Ecto neural progenitor cell (in vitro differentiated cells): ENCODE measurements at places on chromosomes 12 and 14.

GRCh38 chr14:80787876-80788275 is 153.7 kb downstream of the CEP128 start:
- no peak for DNase-seq

DNA sequence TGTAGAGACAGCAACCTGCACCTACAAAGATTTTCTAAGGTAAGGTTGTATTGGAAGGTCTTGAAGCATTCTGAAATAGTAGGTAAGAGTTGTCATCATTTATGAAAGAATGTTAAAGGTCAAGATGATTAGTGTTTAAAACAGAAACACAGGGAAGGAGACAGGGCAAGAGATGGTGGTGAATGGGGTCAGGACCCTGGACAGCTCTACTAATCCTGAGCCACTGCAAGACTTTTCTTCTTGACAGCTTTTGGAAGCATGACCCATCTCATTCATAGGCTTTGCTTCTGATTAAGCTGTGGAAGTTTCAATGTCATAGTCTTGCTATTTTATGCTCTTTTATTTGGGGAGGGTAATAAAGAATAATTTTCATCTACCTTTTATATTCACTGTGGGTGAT is 75.5 kb upstream of the CAND1 start:
- DNase-seq, result peak; percentile 72

DNA sequence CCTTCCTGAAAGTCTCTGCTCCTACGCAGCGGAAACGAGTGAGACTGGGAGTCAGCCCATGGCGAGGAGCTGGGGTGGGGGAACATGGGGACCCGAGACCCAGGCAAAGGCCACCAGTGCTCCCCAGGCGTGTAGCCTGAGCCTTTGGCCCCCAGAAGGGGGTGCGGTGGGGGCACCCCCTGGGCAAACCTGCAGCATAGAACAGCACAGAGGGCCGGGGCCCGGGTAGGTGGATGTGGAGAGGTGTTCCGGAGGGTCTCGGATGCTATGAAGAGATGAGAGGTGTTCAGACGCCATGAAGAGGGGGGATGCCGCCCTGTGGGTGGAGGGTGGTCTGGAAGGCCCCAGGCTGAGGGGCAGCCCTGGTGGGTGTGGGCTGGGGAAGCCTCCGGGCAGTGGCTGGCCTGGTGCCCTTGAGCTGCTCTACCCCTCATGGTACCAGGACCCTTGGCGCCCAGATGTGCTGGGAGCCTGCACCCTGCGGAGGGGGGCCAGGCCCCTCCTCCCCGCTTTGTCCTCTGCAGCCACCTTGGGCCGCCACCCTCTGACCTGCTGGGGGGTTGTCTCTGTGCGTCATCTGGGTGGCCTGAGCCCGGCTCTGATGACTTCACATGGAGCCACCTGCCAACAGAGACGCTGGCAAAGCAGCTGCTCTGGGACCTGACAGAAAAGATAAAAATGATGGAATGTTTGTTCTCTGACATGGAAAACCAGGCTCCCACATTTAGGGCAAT is 83.4 kb downstream of the KIF26A start:
- no peak for DNase-seq

DNA sequence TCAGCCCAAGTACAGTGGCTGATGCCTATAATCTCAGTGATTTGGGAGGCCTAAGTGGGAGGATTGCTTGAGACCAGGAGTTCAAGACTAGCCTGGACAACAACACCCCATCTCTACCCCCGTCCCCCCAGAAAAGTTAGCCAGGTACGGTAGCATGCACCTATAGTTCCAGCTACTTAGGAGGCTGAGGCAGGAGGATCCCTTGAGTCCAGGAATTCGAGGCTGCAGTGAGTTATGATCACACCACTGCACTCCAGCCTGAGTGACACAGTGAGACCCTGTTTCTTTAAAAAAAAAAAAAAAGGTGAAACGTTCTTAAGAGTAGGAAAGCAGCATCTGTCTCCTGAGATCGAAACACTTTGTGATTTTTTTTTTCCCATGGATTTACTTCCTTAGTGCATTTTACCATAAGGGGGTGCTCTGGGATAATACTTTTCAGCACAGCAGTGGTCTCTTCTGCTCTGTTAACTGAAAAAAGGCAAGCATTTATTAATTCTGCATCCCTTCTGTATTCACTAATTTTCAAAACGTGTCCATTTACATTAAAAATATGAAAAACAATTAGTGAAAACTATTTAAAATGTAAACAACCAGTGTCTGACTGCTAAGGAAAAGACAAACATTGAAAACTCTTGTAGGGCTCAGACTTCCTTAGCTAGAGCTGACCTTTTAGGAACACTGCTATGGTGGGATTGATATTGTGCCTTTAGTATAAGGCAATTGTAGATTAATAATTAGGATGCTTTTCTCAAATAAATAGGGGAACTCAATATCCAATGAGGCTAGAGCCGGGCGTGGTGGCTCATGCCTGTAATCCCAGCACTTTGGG is 31.2 kb upstream of the USP44 start:
- DNase-seq, result no peak

- no peak for DNase-seq
Measured at GRCh38 chr12:12538535-12538934, 24.1 kb downstream of the DUSP16 start.

GRCh38 chr12:50057000-50057841 is at the start of gene ASIC1:
Gene ASIC1, plus strand, starts transcription at chr12:50057596. Its CDS starts 1,171 bp downstream, at chr12:50058767.
- DNase-seq, result peak; percentile 92

- no peak for DNase-seq
Measured at GRCh38 chr12:107200394-107200793, 107.0 kb upstream of the CRY1 start.

- DNase-seq, result no peak
Measured at GRCh38 chr14:103115845-103116572, 7.3 kb upstream of the TNFAIP2 start.

GRCh38 chr12:123659996-123660727 is 10.8 kb upstream of the TCTN2 start:
- no peak for DNase-seq

GRCh38 chr12:53424626-53425514 is 1.2 kb downstream of the AMHR2 start:
- no peak for DNase-seq

DNA sequence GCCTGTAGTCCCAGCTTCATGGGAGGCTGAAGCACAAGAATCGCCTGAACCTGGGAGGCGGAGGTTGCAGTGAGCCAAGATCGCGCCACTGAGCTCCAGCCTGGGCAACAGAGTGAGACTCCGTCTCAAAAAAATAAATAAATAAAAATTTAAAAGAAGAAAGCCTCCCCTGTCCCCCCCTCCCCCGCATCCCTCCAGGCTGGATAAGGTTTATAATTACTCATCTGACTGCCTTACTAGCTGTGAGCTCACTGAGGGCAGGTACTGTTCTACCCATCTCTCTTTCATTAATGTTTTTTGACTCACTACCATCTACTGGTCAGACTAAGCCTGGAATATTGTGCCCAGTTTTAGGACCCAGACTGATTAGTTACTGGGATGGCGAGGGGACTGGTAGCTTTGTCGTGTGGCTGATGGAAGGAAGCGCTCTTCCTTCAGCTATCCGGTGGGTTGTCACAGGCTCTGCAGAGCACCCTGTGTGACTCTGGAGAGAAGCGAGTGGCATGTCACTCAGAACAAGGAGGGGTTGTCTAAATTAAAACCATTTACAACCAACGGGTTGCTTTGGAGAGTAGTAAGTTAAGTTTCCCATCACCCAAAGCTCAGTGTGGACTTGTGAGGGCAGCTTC is 16.9 kb downstream of the EVL start:
- no peak for DNase-seq

DNA sequence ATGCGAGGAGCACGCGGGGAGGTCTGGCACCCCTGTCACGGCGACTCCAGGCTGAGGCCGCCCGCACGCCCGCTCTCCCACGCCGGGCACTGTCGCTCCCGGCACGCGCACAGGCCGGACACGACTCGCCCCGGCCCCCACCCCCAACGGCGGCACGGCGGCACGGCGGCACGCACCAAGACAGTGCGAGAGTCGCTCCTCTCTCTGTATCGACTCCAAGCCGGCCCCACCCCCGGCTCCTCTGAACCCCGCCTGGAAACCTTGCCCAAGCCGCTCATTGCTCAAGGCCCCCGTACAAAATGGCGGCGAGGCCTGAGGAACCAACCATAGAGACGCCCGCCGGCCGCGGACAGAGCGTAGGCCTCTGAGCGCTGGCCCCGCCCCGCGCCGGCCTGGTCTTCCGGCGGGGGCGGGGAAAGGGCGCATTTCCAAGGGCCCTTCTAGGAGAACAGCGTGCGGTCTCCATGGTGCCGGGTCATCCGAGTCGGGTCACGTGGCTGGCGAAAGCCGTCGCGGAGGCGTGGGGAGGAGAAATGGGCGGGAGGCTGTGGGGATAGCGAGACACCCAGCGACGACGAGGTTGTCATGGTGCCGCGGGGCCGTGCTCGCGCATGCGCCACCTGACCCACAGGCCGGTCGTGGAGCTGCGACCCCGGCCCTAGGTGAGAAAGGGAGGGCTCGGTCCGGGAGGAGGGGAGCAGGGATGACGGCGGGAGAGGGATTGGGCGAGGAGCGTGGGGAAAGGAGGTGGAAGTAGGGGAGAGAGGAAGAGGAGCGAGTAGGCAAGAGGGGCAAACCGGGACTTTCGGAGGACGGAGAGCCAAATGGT is at the start of gene CIPC:
Gene CIPC, plus strand, starts transcription at position 559 of the 829 bp plus-strand sequence. CDS start 7,451 bp downstream, outside the sequence.
- peak; percentile 99 for DNase-seq

GRCh38 chr14:100304825-100305323 is 1.4 kb downstream of the SLC25A29 start:
- DNase-seq, result peak; percentile 78

GRCh38 chr14:68785534-68786490 is 7.1 kb downstream of the ZFP36L1 start:
- peak; percentile 46 for DNase-seq

DNA sequence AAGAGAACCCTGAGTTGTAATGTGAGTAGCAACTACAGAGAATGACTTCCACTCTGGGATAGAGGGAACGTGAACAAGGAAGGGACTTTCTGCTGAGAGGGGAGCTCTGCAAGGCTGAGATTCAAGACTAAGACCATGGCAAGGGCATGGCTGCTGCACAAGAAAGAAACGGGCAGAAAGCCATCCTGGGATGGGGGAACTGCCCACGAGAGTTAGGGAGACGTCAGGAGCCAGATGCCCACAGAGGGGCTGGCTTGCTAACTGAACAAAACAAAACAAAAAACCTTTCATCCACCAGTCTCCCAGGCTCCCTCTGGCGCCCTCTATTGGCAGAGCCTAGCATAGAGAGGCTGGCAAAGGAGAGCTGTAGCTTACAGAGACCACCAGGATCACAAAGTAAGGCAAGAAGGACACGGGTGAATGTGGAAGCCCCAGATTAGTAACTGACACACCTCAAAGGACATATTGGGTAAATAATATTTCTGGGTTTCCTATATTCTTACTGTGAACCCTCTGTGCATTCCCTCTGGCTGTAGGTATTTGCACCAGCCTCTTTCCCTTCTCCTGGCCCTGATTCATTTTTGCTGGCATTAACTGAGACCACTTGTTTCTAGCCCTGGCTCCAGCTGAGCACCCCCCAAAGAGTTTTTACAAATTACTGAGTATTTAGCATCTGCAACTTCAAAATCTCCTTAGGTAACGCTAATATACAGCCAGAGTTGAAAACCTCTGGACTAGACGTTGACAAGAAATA is 338.3 kb downstream of the EMP1 start:
- peak; percentile 95 for DNase-seq

DNA sequence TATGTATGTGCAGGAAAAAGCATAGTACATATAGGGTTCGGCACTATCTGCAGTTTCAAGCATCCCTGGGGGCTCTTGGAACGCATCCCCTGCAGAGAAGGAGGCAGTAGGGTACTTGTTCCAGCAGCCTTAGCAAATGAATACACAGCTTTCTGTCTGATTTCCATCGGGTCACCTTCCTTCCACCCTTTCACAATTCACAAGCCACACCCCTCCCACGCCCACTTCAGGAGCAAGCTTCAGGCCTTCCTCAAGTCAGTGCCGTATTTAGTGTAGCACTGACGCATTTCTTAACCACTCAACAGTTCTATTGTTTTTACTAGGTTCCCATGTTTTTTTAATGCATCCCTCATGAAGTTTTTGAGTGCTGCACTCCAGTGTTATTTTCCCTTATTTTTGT is 64.2 kb downstream of the CLMN start:
- peak; percentile 74 for DNase-seq

- no peak for DNase-seq
Measured at GRCh38 chr12:51818566-51819300, 29.8 kb downstream of the FIGNL2 start.

GRCh38 chr12:68109444-68110217 is 49.9 kb downstream of the IFNG start:
- DNase-seq, result no peak

DNA sequence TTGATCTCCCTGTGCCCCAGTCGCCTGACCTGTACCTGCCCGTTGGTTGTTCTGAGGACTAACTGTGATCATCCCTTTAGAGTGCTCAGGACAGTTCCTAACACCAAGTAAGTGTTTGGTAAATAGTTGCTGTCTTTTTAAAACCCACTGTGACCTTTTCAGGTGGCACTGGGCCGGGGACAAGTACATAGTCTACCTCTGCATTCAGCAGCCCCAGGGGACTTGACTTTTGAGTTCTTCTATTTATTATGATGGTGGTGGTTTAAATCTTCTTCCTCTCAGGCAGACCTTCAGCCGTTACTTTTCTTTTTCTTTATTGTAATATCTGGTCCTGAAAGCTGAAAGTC is 38.8 kb downstream of the EVL start:
- no peak for DNase-seq

- no peak for DNase-seq
Measured at GRCh38 chr12:109765446-109765810, 51.8 kb downstream of the FAM222A start.

GRCh38 chr12:107992870-107993451 is 136.1 kb upstream of the WSCD2 start:
- peak; percentile 71 for DNase-seq

DNA sequence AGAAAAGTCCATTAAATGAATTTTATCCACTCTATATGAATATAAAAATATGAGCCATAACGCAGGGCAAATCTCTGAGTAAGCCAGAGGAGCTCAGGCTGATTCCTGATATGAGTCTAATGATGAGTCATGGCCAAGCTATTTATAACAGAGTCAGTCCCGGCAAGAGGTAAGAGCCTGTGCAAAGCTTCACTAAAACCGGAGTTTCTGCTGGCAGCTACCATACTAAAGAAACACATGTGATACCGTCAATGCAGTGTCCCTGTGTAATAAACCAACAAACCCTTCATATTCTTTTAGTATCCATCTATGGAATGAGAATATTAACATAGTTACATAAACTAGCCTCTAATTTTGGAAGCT is 319.4 kb downstream of the KCNC2 start:
- DNase-seq, result no peak

GRCh38 chr14:71060274-71060673 is 153.0 kb downstream of the PCNX1 start:
- no peak for DNase-seq

GRCh38 chr12:129532707-129533499 is 370.9 kb downstream of the TMEM132D start:
- no peak for DNase-seq
